SW480 (cell line): ENCODE measurements at places on chromosomes 6 and 20.

- peak; percentile 68 for DNase-seq
Observed at GRCh38 chr20:47785311-47785853, at the start of gene SULF2. SULF2 (minus strand) TSS chr20:47785481; CDS start chr20:47757363, 28,118 bp downstream.

- no peak for DNase-seq
Observed at GRCh38 chr6:14423330-14423729, 305.8 kb downstream of the CD83 start.

DNA sequence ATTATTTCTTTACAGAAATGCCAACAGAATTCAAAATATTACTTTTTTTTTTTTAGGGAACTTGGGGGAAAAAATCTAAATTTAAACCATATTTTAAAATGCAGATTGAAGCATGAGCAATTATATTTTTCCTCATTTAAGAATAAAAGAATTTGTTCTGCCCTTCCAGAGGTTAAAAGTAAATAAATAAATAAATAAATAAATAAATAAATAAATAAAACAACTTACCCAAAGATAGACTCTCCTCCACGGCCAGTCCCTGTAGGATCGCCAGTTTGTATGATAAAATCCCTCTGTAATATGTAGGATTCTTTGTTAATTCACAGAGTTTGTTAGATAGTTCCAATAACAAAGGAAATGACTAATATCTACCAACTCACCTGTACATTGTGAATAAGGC lies 4.7 kb downstream of the PPIL4 start:
- no peak for DNase-seq

- DNase-seq: no peak
Observed at GRCh38 chr6:98825600-98826230, 8.7 kb upstream of the POU3F2 start.

- DNase-seq: no peak
Observed at GRCh38 chr20:23232219-23232581, 118.4 kb upstream of the NXT1 start.

DNA sequence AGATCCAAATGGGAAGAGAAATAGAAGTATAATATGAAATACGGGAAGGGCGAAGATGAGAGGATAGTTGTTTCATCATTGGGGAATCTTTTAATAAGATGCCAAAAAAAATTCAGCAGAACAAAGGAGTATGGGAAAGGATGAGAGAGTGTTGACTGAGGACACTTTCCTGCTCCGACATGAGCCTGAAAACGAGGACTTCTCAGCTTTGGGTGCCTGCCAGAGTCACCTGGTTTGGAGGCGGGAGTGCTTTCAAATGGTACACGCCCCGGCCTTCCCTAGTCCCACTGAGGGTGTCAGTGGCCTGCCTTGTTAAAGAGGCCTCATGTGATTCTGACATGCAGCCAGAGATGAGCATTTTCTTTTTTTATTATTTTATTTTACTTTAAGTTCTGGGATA lies 250.9 kb downstream of the ANKRD60 start:
- DNase-seq: no peak

DNA sequence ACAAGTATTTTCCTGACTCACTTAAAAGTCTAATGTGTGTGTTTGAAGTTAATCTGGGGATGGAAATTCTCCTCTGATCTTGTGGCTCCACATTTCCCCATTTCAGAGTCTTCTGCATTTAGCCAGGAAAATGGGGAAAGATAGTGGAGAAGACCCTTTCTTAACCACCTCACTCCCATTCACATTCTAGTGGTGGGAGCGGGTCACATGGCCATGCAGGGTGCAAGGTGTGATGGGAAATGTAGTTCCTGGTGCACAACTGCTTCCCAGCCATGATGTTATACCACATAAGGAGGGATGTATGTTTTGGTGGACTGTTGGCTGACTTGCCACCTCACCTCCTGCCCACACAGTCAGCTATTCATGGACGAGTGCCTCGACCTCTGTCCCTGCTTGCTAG lies 61.8 kb downstream of the BANF2 start:
- peak; percentile 9 for DNase-seq

GRCh38 chr20:38062890-38063289 lies 29.3 kb downstream of the RPRD1B start:
- DNase-seq: no peak

DNA sequence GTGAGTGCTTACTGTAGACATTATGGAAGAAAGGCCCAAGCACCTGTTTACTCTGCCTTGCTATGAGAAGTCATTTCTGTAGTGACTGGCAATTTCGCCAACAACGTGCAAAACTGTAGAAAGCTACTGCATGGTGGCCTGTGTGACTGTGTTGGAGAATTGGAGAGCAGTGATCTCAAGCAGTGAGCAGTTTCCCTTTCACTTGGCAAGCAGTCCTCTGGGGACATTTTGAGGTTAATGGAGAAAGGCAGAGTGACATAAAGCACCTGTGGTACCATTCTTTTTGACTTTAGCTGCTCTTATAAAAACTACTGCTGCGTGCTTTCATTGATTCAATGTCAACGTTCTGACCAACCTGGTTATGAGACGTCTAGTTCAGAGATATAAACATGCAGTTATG lies 382.6 kb upstream of the JAG1 start:
- no peak for DNase-seq

DNA sequence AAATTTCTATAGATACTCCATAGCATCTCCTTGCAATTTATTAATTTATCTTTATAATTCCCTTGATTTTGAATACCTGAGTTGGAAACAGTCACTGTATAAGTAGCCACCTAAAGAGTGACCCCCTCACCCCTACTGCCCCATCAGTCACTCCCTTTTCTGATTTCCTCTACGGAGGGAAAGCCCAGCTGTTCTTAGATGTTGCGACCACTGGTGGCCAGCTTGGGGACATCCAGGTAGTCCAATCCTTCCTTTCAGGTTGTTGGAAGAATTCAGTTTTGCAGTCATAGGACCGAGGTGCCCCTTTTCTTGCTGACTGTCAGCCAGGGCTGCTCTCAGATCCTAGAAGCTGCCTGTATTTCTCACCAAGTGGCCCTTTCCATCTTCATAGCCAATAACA lies 87.8 kb downstream of the BMP6 start:
- no peak for DNase-seq

GRCh38 chr20:48684501-48685041 lies 143.2 kb downstream of the PREX1 start:
- no peak for DNase-seq

GRCh38 chr6:27874016-27874415 lies 38.2 kb downstream of the OR2B2 start:
- DNase-seq: no peak
